ENCODE measurements at places on chromosomes 7 and 10. TPM values are rescaled to one million over a fixed set of nuclear protein-coding genes. Genes with fewer than 3 reads are reported as not detected.

DNA sequence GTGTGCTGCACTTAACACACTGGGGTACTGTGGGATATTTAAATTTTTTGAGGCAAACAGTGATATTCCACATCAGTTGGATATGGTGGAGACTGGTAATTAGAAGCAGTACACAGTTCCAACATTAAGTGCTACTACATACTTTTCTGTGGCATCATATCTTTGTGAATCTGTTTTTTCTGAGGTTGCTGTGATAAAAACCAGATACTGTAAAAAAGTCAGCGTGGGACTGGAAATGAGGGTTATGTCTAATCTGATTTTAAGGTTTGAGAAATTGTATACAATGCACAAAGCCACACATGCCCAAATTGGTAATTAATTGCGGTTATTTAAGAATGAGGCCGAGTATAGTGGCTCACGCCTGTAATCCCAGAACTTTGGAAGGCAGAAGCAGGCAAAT lies 41.2 kb downstream of the TBC1D12 start:
- no peak for DNase-seq

DNA sequence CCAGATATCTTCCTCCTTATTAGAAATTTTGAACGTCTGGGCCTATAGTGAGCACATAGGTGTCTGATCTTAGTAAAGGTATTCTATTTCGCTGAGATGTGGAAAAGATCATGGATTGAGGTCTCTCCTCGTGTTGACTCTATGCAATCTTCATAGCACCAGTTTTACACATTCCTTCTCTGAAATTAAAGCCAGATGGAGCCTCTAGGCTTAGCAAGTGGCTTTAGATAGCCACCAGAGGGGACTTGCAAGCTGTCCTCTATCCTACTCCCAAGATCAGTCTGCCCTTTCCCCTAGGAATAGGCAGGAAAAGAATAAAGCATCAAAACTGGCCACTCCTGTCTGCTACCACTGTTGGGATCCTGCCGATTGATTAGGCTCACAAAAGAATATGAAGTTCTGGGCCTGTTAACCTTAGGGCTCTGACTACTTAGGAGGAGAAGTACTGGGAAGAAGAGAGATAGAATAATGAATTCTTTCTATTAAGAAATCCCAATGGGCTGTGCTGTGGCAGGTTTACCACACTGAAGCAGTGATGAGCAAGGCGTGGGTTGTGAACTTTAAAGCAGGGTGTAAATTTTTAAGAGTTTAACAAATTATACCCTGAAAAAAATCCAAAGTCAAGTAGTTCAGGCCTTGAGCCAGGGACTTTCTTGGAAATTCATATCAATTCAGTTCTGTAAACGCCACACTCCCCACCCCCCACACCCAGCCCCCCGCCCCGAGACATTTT lies 2.2 kb upstream of the STRIP2 start:
- no peak for DNase-seq

DNA sequence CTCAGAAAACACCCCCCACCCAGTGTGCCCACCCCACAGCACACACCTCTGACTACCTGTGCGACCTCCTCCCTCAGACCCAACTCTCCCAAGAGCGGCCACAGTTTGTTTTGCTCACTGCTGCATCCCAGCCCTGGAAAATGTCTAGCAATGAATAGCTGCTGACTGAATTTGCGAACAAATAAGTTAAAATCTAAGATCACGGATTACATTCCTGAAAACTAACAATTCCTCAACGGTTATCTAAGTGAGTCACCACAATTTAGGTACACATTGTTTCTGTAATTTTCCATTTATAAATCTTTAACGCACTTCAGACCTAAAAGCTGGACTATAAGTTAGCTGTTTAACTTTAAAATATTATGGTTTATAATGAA lies 235.2 kb downstream of the ZMYND11 start:
- DNase-seq = no peak

GRCh38 chr10:113846036-113846435 lies 7.8 kb downstream of the DCLRE1A start:
- DNase-seq = no peak

DNA sequence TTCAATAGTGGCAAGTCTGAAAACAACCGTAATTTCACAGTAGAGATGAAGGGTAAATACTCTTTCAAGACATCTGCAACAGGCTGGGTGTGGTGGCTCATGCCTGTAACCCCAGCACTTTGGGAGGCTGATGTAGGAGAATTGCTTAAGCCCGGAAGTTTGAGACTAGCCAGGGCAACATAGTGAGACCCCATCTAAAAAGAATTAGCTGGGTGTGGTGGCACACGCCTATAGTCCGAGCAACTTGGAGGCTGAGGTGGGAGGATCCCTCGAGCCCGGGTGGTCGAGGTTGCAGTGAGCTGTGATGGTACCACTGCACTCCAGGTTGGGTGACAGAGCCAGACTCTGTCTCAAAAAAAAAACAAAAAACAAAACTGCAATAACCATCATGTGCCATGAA lies 71.8 kb downstream of the PFKFB3 start:
- DNase-seq = no peak

AEBP1 gene
- 21.4 TPM for total RNA-seq

CLEC2L gene
- not detected for total RNA-seq

ARHGEF5 gene
- 67.1 TPM for total RNA-seq

- no peak for DNase-seq
Observed at GRCh38 chr7:120412139-120413050, 139.4 kb downstream of the KCND2 start.

DNA sequence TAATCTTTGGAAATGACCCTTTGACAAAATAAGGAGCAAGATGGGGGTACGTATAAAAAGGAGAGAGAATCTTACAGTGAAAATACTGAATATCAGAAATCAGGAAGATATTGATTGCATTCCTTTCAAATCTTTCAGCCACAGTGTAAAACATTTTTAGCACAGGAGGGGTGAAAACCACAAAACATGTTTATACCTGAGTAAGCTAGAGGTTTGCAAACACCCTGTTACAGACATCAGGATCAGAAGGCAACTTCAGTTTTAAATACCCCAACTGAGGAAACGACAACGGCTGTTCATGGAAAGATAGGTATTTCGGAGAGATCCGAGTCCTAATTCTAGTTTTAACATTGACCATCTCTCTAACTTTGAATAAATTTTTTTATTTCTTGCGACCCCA lies 69.1 kb upstream of the ITGB1 start:
- DNase-seq = no peak

AP5Z1 gene
- total RNA-seq = 49.9 TPM

DNA sequence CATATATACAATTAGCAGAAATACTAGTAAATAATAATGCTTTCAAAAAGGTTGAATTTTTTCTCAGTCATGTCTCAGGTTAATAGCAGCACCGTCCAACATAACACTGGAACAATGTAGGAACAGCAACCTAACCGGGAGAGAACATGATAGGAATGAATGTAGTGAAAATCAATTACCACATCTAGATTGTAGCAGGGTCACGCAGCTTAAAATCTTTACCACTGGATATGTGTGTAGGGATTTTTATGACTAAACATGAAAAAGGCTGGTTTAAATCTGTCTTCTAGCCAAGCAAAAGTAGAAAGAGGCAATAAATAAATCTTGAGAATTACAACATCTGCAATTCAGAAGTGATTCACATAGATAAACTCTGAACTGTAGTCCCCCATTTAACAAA lies 326.0 kb downstream of the DGKB start:
- DNase-seq = no peak

DNA sequence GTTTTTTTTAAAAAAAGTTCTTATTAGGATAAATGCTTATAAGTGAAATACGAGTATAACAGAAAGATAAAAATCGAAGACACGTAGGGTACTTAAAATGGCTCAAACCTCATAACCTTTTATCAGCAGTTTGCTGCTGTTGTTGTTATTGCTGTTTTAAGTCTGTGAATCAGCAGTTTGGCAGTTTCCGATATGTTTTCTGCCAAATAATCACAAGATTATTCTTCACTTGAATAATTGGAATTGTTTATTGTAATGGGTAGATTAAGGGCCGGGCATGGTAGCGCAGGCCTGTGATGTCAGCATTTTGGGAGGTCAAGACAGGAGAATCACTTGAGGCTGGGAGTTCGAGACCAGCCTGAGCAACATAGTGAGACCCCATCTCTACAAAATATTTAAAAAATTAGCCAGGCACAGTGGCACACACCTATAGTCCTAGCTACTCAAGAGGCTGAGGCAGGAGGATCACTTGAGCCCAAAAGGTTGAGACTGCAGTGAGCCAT lies 177.6 kb downstream of the VTI1A start:
- no peak for DNase-seq
